ENCODE measurements at places on chromosomes 7 and 10.

DNA sequence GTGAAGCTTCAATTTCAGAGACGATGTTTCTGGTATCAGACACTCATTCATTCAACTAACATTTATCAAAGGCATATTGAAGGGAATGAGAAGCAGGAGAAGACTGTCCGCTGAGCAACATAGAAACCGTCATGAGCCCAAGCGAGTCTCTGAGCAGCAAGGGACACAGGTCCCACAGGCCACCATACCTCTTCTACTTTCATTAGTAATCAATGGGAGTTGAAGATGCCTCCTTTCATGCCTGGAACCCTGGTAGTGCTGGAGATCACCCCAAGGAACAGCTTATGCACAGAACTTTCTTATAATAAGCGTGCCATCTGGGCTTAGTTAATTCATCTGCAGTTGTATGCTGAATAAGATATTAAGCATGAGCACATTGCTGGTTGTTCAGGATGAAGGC, 1.2 kb downstream of the PAX4 start:
- DNase-seq = no peak

GRCh38 chr7:64087501-64087900, 42.3 kb downstream of the ZNF727 start:
- no peak for DNase-seq

DNA sequence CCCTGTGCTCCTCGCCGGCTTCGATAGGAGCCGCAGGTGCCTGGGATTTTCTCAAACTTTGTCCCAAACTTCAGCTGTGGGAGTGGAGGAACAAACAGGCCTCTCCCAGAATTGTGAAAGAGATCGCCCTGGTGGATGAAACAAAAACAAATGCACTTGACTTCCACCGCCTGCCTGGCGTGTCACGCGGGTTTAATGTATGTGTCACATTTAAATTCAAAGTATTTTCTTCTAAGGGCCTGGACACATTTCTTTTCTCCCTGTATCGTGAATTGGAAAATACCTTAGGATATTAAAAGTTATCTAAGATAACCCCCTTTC, 694 bp upstream of the WASL start:
- DNase-seq = no peak

GRCh38 chr10:132335189-132336063, 3.4 kb downstream of the LRRC27 start:
- DNase-seq = peak; percentile 26

GRCh38 chr7:50791938-50792341, 9.2 kb upstream of the GRB10 start:
- DNase-seq = no peak

DNA sequence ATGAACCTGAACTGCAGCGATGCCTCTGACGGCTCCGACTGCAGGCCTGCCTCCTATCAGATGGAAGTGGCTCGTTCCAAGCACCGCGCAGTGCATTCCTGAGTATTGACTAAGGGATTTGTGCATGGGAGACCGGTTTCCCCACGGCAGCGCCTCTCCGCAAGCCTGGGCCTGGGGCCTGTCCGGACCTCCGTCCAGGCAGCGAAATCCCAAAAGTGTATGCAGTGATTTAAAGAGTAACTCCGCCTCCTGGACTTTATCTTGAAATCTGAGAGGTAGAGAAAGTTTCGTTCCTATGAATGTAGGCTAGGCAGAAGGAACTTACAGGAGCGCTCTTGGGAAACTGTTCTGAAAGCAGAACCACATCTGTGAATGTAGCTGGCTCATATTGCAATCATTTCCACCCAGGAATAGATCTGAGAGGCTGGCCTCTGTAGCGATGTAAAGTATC, 106.2 kb upstream of the CELF2 start:
- DNase-seq = no peak

- no peak for DNase-seq
These were observed 61.8 kb upstream of the DNAJB6 start for GRCh38 chr7:157274991-157275427.

DNA sequence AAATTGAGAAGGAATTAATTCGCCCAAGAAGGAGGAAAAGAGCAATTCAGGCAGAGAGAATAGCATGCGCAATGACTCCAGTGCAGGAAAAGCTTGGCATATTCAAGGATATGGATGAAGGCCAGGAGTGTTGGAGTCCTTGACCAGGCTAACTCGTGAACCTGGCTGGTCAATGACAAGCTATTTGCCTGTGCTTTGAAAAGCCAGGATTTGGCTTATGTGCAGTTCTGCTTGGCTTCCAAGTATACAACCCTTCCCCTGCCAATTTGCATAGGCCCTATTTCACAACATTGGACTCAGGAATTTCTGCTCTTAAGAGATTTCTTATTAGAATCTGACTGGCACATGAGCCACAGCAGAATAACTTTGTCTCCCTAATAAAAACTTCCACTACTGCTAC, 72.3 kb upstream of the SP8 start:
- DNase-seq = no peak

DNA sequence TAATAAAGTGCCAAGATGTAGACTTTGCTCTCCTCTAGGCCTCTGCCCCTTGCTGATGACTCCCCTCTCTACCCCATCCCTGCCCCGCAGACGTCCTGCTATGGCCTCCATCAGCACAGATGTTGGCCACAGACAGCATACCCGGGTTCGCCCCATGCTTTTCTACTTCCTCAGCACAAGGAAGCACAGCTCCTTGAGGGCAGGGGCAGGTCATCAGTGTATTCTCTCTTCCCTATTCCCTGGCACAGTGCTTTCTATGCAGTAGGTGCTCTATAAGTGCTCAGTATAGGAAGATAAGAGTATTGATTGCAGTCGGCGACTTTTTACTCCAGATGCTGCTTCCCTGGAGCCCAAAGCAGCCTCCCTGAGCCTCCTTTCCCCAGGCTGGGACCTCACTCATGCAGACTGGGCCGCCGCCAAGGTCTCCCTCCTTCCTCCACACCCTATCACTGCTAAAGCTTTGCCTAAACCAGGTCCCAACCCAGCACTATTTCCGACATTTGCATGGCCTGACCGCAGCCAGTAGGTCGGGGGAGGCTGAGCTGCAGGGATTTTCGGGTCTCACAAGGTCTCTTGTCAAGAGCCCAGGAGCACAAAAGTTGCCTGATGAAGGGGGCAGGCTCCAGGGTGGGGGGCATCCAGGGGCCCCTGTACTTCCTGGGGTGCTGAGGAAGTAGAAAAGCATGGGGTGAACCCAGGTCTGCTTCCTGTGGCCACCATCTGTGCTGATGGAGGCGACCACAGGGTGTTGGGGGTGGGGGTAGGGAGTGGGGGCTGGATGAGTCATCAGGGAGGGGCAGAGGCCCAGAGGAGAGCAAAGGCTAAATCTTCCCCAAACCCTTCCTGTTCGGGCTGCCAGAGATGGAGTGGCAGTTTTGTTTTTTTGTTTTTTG, 8.0 kb downstream of the CALHM3 start:
- peak; percentile 86 for DNase-seq

- DNase-seq = no peak
These were observed 41.5 kb upstream of the PIK3CG start for GRCh38 chr7:106823631-106824030.

DNA sequence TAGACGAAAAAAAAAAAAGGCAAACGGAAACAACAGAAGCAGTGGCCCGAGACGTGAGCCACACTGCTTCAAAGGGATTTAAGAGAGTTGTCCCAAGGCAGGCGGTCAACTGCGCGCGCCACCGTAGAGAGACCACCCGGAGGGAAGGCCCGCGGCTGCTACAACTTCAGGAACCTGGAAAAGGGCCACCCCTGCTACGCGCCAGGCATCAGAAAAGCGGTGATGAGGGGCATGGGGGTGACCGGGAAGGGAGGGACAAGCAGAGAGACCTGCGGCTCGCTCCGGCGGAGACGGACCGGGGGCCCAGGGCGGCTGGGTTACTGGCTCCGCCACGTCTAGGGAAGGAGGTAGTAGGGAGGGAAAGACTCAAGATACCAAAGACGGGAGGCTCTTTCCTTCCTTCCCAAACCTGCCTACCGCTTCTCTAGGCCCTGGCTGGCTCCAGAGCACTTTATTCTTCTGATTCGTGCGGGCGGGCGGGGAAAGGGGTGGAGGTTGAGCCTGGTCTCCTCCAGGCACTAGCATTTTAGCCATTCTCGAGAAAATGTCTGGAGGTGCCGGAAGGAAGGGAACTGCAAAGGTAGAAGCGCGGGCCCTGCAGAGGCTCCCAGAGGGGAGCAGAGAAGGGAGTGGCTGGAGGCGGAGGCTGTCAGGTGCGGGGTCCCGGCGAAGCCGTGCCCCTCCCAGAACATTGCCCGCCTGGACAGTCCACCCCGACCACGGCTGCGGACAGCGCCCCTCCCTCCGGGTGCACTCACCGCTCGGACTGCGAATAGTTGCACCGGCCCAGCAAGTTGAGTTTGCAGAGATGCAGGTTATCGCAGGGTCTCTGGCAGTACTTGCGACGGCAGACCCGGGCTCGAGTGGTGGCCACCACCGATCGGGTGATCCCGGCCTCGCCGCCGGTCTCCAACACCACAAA, 993 bp downstream of the ZC3HAV1 start:
- no peak for DNase-seq

GRCh38 chr7:28998105-28998504, 40.0 kb upstream of the TRIL start:
- no peak for DNase-seq

- DNase-seq = no peak
These were observed 272.2 kb upstream of the YAE1 start for GRCh38 chr7:39294022-39294421.

- DNase-seq = no peak
These were observed 25.7 kb upstream of the WAPL start for GRCh38 chr10:86547296-86547695.

GRCh38 chr7:129041142-129042085, 13.5 kb downstream of the TNPO3 start:
- DNase-seq = no peak

- DNase-seq = no peak
These were observed 1.2 kb downstream of the TBATA start for GRCh38 chr10:70784016-70784415.

DNA sequence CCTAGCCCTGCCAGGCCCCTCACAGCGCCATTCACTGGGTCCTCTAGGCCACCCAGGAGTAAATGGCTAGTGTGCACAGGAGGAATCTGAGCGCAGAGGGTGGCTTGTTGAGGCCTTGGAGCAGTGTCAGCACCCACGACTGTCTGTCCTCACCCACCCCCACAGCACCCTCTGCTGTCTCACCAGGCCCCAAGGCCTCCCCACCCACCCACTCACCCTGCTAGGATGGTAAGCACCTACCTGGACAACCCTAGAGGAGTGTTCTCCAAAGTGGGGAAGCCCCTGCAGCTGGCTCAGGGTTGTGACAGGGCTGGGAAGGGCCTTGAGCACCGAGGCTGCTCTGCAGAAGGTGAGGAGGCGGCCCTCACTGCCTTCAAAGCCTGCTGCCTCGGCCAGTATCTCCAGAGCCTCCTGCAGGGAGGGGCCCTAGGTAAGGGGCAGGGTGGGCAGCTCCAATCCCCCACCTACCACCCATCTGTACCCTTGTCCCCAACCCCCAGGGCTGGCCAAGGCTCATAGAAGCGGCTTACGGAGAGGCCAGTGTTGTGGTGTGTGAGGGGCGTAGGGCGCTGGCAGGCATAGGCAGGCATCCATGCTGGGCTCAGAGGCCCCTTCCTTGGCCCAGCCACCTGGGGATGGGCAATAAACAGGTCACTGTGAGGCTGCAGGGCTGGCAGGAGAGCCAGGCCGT, 2.9 kb downstream of the POLM start:
- no peak for DNase-seq

GRCh38 chr7:45070254-45070642, 18.5 kb downstream of the NACAD start:
- no peak for DNase-seq

DNA sequence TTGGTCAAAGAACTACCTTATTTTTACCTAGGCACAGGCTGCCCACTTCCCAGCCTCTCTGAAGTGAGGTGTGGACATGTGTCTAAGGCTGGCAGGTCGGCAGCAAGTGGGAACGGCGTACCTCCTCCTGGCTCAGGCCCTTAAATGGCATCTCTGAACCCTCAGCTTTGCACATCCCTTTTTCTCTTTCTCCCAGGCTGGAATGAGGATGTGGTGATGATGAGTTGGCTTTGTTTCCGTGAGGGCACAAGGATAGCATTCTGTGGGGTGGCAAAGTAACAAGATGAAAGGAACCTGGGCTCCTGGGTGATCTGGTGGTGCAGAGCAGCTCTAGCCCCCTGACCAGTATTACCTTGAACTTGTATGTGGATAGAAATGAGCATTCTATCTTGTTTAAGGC, 196.8 kb downstream of the REEP3 start:
- no peak for DNase-seq

DNA sequence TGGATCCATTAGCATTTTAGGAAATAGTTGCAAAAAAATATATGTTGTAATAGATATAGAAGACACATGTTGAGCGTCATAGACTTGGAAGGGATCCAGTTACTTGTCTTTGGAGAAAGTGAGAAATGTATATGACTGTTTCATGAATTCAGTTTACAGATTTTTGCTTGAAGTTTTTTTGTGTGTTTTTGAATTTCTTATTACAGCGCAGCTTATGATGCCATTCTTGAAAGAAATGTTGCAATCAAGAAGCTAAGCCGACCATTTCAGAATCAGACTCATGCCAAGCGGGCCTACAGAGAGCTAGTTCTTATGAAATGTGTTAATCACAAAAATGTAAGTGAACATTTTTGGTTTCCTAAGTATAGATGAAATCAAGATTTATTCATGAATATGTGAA, 98.2 kb downstream of the MAPK8 start:
- no peak for DNase-seq

- DNase-seq = peak; percentile 63
These were observed 20.2 kb downstream of the PDCD11 start for GRCh38 chr10:103416436-103417147.

DNA sequence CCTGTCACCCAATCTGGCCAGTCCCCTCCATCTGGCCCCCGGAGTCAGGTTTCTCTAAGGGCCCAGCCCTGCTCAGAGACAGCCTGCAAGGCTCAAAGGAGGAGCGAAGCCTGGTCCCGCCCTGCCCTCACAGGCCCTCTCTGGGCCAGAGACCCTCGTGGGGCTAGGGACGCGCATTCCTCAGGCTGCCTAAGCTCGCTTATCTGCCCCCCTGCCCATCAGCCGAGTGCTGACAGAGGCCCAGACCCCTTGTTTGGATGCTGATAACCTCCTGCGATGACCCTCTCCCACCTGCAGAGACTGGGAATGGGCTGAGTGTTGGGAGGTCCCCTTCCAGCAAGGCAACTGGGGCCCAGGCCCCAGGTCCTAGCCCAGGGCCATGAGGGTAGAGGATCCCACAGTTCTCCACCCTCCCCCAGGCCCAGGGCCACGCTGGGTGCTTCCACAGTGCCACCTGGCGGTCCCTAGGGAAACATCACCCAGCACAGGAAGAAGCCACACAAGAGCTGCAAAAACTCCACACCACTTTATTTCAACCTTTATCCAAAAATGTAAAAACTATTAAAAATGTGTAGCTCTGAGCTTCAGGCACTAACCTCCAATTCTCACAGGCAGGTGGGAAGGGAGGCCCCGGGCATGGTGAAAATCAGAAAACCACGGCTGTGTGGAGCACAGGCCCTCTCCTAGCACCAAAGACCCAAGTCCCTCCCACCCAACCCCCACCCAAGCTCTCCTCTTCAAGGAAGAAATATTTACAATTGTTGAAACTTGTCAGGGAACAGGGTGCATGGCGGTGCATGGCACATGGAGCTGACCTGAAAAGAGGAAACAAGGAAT, 2.2 kb downstream of the NPM3 start:
- peak; percentile 69 for DNase-seq

- DNase-seq = no peak
These were observed 10.9 kb downstream of the MMRN2 start for GRCh38 chr10:86946213-86947155.
